IMR-90 (cell line): ENCODE measurements at places on chromosomes 5 and 9. TPM values are rescaled to one million over a fixed set of nuclear protein-coding genes. Genes with fewer than 3 reads are reported as not detected.

DNA sequence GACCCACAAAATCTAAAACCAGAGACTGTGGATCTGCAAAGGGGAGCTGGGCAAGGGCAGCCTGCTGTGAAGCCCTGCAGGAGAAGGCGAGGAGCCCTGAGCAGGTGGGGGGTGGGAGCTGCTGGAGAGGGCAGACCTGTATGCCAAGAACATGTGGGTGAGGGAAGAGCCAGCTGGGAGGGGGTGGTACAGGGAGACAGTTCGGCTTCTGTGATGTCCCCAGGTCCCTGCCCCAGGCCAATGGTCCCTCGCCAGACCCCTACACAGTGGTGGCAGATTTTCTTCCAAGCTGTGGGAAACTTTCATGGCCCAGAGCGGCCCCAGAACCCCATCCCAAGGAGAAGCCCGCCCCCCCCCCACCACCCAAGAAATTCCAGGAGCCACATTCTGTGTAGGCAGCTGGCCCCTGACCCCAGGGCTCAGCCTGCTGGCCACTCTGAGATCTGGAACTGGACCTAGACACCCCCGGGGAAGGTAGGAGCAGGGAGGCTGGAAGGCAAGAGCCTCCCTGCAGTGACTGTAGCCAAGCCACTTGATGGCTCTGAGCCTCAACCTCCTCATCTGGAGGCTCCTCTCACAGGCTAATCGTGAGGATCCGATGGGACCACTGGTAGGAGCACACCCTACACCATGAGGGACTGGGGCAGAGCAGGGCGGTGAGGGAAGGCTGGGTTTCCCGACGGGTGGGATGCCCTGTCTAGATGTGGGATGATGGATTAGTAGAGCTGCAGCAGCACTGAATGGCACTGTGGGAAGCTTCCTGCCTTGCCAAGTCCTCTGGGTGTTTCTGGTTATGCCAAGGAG, 22.6 kb upstream of the CSF1R start:
- no peak for DNase-seq

GRCh38 chr9:108811944-108812343, 43.8 kb downstream of the ACTL7B start:
- DNase-seq = no peak

GRCh38 chr9:77474936-77475335, 173.2 kb downstream of the GNA14 start:
- no peak for DNase-seq

EQTN gene
- total RNA-seq = not detected in 2 replicates

SPINK7 gene
- not detected in 2 replicates for total RNA-seq

CDHR2 gene
- total RNA-seq = not detected in 2 replicates
